Activated naive CD4-positive, alpha-beta T cell treated with anti-CD3 and anti-CD28 coated beads, Interleukin-2, amount 10 ng/mL, durations not matched to agents 7 days and 5 days (primary cell): ENCODE measurements at places on chromosomes 1 and 21.
A peak's percentile ranks its signal among the peaks of the same experiment; 100 is the strongest.

- no peak for DNase-seq
These were observed 23.9 kb upstream of the RUNX1 start for GRCh38 chr21:35072960-35073359.

DNA sequence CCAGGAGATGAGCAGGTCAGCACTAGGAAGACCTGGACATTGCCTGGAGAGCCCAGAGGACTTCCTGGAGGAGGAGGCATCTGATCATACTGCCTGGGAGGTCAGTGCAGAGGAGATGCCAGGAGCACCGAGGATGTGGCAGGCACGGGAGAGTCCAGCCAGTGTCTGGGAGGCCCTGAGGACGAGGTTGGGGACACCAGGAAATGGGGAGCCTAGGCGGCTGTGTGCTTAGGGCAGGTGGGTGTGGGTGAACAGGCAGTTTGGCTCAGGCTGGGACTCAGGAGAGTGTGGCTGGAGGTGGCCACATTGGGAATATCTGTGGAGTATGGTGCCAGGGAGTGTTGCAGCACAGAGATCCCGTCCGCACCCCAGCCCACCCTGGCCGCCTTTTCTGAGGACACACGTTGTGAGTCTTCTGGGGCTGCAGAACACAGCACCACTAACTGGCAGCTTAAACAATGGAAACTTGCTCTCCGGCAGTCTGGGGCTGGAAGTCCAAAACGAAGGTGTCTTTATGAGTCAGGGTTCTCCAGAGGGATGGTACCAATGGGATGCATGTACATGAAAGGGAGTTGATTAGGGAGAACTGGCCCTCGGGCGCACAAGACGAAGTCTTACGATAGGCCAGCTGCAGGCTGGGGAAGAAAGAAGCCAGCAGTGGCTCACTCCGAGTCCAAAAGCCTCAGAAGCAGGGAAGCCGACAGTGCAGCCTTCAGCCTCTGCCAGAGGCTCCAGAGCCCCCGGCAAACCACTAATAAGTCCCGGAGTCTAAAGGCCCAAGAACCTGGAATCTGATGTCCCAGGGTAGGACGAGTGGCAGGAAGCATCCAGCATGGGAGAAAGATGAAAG lies 58.0 kb downstream of the FAAP20 start:
- no peak for DNase-seq

GRCh38 chr1:159838715-159839114 lies 12.0 kb downstream of the SLAMF8 start:
- DNase-seq: no peak

- no peak for DNase-seq
These were observed 70.4 kb upstream of the SAMSN1 start for GRCh38 chr21:14616380-14617039.

DNA sequence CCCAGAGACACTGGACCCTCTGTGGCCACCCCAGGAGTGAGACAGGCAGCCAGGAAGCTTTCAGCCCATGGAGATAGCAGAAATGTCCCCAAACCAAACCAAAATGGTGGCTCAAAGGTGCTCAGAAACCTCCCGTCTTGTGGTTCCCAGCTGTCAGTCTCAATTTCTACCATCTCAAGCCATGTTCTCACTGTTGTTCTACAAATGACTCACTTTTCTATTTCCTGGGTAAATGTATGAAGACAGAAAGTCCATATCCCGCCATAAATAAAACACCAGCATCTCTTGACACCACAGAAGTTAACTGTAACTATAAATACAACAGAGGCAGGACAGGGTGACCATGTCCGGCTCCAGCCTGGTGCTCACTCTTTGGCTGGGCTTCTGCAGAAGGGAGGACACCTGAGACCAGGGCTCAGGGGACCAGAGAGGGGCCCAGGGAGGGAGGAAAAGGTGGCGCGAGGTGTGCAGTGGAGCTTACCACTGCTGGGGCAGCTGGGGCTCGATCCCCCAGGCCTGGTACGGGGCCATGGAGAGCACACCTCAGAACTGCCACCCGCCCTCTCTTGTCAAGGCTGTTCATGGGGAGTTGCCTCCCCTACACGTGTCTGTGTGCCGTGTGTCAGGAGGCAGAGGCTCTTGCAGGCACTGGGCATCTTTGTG lies 43.6 kb downstream of the EPHB2 start:
- no peak for DNase-seq

DNA sequence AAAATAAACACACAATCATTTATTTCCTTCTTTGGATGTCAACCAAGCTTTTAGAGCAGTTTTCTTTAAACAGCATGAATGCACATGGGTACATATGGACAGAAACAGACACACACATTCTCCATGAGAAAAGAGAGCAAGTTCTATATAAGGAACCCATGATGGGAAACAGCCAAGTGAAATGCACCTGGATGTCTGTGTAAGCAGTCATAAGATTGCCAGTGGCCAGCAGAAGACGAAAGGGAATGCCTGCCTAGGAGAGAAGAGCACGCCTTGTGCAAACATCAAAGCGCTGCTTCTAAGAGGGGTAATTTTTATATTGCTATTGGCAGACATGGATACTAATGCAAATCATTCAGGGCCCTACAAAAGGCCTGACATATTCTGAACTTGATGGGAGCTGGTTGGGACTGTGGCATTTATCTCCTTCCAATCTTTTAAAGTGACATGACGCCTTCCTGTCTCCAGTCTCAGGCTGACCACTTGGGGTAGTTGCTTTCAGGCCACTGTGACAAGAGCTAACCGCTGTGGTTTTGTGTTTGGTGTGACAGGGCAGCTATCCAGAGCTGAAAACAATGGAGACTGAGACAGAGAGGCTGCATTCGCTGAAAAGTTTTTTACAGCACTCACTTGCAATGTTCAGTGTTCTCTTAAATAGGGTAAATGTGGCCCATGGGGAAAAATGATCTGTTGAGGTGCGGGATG lies 75.0 kb upstream of the DPT start:
- no peak for DNase-seq

GRCh38 chr1:88768816-88769215 lies 84.7 kb downstream of the PKN2 start:
- no peak for DNase-seq

DNA sequence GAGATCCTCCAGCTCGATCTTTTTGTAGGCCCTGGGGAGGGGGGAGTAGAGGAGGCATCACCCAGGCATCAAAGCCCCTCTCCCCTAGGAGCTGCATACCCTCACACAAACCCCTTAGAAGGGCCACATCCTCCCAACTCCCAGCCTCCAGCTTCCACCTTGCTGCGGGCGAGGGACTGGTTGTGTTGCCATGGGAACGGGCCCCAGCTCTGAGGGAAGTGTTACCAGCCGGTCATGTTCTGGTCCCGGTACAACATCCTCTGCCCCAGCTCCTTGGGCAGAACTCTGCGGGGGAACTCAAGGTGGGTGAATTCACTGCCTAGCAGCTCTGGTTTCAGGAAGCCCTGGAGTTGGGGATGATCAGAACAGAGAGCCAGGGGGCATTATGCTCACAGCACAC lies 4.1 kb downstream of the PPM1J start:
- DNase-seq: no peak

- DNase-seq: no peak
These were observed 16.5 kb downstream of the MEGF6 start for GRCh38 chr1:3594706-3595377.

DNA sequence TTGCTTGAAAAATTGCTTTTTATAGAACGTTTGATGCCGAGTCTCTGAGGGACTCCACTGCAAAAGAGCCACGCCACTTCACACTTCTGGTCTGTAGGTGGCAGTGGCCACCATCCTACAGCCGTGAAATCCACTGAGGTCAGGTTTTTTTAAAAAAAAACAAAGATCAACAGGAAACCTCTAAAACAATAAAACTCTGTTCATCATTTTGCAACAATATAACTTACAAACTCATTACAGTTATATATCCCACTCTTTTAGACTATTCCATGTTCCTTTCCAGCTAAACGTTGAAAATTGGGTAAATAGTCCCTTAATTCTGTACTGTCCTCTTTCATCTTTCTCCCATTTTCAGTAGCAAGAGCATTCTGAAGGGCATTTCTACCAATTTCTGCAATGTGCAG lies 64.6 kb upstream of the FMN2 start:
- peak; percentile 23 for DNase-seq

DNA sequence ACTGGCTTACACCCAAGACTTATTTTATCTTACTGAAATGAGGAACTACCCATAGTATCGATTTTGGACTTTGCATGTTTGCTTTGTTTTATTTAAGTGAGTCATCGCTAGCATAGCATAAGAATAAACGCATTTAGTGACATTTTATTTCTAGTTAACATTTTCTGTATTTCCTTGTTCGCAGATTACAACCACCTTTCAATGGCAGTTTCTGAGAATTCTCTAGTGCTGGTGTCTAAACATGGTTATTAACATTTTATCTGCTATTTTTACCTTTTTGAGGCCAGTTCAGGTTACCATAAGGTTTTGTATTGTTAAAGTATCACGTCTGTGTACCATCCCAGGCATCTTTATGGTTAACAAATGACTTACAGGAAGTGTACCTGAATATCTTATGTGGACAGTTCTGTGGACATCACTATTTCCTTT lies 24.5 kb downstream of the EEIG2 start:
- no peak for DNase-seq

- no peak for DNase-seq
These were observed 122.9 kb downstream of the DMRTA2 start for GRCh38 chr1:50300297-50300696.

- DNase-seq: no peak
These were observed 26.3 kb upstream of the ACTN2 start for GRCh38 chr1:236659792-236660587.

DNA sequence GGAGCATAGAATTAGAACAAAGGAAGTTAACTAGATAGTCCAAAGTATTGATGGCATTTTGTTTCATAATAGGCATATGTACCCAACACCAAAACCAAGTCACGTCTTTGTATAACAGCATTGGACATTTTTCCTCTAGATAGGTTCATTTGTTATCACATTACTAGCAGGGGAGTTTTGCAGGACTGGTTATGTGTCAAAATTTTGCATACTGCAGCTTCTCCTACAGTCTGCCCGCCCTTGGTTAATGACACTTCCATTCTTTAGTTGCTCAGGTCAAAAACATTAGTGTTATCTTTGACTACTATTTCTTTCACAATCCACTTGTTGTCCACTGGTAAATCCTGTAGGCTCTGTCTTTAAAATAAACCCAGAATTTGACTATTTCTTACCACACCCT lies 8.9 kb downstream of the CAPZA1 start:
- DNase-seq: no peak

DNA sequence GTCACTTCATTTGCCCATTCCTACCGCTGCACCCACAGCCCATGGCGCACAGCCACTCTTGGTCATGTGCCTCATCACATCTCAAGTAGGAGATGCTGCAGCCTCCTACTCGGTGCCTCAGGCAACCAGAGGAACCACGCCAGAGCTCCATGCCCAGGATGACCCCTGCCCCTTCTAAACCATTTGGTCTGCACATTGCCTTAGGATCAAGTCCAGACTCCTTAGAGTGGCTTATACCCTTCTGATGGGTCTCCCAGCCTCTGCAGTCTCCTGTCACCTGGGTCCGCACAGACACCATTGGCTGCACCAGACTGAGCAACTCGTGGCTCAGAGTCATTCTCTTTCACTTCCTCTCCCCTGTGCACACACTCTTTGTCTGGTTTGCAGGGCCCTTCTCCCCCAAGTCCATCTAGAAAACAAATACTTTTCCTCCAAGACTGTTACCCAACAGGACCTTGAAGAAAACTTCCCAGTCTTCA lies 2.2 kb upstream of the ADORA3 start:
- peak; percentile 39 for DNase-seq

DNA sequence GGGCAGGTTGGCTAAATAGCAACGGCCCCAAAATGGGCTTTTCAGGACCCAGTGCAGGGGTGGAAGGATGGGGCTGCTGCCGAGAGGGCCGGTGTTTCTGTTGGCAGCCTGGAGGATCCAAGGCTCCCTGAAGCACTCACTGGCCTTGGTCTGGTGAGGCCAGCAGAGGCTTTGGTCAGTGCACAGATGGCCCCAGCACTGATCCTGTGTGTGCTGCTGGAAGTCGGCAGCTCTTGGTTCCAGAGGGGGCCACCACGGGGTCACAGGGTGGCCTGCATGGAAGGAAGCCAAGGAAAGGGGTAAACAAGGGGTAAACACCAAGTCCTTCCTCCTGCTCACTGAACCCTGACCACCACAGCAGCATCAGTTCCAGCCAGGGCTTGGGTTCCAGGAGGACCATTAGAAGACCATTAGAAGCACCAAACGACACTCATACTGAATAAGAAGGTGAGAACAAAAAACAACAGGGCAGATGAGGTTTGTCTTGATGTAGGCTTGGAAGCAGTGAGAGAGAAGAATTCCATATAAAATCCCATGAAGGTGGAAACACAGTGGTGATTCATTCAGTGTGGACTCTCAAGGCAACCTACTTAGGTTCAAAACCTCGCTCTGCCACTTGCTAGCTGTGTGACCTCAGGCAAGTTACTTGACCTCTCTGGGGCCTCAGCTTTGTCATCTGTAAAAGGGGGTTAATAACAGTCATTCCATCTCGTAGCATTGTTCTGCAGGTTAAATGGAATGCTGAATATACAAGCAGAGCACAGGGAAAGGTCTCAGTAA lies 184.5 kb downstream of the RUNX1 start:
- DNase-seq: no peak

DNA sequence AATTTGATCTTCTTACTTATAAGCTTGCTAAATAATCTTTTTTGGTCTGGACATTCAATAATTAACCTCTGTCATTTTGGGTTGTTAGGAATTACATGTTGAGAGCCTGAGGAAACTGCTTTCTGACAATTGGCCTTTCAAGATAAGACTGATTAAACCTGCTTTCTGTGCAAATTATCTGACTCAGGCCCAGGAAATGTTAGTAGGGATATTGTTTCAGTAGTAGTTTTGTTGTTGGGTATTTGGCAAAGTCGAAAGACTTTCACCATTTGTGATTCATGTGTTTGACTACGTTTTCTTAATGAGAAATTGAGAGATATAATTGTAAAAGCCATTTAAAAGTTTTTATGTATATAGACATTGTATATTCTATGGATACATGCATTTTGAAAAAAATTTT lies 81.1 kb upstream of the GPR88 start:
- DNase-seq: no peak

DNA sequence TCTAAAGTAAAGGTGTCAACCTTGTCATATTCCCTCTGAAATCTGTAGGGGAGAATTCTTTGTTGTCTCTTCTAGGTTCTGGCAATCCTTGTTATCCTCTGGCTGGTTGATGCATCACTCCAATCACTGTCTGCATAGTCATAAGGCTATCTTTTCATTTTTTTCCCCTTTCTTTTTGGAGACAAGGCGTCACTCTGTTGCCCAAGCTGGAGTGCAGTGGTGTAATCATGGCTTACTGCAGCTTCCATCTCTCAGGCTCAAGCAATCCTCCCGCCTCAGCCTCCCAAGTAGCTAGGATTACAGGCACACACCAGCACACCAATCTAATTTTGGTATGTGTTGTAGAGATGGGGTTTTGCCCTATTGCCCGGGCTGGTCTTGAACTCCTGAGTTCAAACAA lies 12.9 kb downstream of the DPYD start:
- DNase-seq: no peak
